EH (cell line): ENCODE measurements at places on chromosomes 16 and 17.

GRCh38 chr17:57481910-57482391 lies 225.6 kb downstream of the MSI2 start:
- peak; percentile 99 for DNase-seq

DNA sequence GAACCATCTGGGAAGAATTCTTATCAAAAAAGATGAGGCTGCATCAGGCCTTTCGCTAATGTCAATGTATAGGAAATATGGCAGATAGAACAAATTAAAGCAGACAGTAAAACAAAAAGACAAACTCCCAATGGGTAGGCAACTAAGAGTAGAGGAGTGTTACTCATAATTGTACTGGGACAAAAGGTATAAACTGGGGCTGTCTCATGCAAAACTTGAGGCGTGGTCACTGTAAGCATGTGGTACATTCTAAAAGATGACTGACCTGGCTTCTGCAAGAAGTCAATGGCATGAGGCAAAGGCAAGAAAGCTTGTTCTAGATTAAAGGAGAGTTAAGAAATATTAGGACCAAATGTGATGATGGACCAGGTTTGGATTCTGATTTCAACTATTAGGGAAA lies 26.7 kb downstream of the SMIM36 start:
- no peak for DNase-seq

DNA sequence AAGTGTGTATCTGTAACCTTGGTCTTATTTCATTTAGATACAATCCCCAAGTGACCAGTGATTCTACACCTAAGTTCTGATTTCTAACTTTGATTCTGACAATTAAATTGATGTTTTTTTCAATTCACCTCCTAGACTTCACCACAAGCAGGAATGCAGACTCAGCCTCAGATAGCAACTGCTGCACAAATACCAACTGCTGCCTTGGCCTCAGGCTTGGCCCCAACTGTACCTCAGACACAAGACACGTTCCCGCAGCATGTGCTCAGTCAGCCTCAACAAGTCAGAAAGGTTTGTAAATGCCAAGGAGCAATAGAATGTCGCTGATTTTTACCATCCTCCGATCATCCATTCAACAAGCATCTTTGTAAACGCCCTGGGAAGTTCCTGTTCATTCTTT lies 177.7 kb downstream of the MRTFB start:
- no peak for DNase-seq

GRCh38 chr17:45992904-45993303 lies 6.1 kb upstream of the STH start:
- DNase-seq = no peak

DNA sequence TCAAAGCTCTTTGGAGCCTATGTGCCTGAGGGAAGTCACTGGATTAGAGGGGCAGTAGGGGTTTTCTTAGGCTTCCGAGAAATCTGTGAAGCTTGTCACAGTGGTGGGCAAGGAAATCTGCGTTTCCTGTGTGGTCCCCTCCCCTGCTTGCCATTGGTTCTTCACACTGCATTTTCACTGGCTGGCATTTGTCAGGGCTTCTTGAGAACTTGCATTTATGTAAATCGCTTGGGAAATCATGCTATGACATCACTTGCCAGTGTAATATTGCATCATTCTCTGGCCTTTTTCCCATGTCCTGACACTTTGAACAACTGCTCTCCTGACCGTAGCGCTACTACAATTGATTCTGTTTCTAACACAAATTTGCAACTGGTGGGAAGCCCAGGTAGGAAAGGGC lies 1.8 kb downstream of the CACNG3 start:
- DNase-seq = no peak

- DNase-seq = peak; percentile 97
These were observed 143.3 kb downstream of the PARN start for GRCh38 chr16:14486520-14487303.

- peak; percentile 21 for DNase-seq
These were observed 93.8 kb upstream of the FAM20A start for GRCh38 chr17:68694791-68695485.

DNA sequence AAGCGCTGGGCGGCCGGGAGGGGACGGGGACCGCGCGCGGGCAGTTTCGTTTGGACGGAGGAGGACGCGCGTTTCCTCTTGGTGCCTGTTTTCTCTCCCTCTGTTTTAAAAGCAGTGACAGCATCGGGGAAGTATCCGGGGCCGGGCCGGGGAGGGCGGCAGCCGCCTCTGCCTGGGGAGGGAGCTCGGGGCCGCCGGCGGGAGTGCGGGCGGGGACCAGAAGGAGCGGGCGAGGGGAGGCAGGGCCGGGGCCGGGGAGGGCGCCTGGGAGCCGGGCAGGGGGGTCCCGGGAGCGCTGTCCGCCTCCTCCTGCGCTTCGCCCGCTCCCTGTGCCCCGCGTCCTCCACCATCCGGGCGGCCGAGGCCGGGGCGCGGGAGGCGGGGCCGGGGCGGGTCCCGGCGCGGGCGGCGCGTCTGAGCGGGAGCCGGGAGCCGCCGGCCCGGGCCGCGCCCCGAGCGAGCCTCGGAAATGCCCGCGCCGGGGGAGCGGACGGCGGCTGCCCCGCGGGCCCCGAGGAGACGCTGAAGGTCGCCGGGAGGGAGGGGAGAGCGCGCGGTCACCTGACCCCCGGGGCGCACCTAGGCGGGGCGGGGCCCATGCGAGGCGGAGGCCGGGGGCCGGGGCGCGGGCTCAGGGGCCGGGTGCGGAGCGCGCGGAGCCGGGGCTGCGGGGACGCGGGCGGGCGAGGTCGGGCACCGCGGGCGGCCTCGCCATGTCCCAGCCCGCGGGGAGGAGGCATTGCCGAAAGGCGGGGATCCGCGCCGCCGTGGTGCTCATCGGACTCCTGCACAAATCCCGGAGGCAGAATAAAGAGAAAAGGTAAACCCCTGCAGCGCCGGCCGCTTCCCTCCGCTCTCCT lies 57.3 kb downstream of the RAP1GAP2 start:
- DNase-seq = peak; percentile 79

- no peak for DNase-seq
These were observed 193.2 kb downstream of the RAB11FIP4 start for GRCh38 chr17:31584438-31585279.

GRCh38 chr16:9419161-9419560 lies 327.7 kb downstream of the HAPSTR1 start:
- DNase-seq = no peak

GRCh38 chr16:62383941-62384340 lies 347.7 kb upstream of the CDH8 start:
- no peak for DNase-seq

DNA sequence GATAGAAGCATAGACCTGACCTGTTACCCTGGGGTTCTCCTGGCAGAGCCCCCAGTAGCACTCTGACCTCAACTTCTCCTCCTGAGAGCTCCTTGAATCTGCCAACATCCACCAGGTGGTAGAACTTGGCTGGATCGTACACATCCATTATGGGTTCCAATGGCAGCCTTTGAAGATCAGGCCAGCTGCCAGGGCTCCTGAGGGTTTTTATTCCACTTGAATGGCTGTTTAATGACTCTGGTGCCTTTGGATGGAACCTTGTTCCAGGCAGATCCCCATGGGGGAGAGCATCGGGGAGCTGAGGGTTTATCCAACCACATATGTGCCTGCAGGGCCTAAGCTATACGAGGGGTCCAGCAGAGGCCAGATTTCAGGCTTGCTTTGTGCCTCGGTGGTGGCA lies 47.1 kb upstream of the CLEC19A start:
- DNase-seq = no peak

- no peak for DNase-seq
These were observed 4.1 kb downstream of the TMEM208 start for GRCh38 chr16:67230809-67231660.

- no peak for DNase-seq
These were observed 5.6 kb upstream of the TEX19 start for GRCh38 chr17:82353484-82353883.

- DNase-seq = peak; percentile 68
These were observed 23.2 kb downstream of the TMEM92 start for GRCh38 chr17:50297407-50297865.

DNA sequence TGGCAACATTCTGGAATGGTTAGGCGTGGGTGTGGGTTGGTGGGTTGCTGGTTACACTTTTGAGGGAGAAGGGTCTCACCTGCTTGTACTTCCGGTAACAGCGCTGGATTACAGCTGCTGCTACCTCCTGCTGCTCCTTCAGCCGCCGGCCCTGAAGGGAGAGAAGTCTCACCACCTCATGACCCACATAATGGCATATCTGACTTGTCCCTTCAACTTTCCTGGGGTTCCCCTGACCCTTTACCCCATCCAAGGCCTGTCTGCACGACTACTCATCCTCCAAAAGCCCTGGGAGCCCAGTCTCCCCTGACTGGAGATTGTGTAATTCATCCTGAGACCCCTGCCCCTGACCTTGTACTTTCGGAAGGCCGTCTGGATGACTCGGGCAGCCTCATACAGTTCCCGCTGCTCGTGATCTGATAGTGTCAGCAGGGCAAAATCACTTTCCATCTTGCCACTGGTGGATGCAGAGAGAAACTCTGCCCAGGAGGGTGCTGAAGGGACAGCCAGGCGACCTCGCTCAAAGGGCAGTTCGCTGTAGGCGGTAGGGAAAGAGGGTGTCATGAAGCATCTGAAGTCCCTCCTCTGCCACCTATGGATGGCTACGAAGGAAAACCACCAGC lies 2.0 kb upstream of the SPAG7 start:
- peak; percentile 53 for DNase-seq

GRCh38 chr16:67713647-67714273 lies 5.4 kb downstream of the GFOD2 start:
- no peak for DNase-seq

GRCh38 chr17:45719335-45720071 lies 64.6 kb upstream of the CRHR1 start:
- peak; percentile 88 for DNase-seq

DNA sequence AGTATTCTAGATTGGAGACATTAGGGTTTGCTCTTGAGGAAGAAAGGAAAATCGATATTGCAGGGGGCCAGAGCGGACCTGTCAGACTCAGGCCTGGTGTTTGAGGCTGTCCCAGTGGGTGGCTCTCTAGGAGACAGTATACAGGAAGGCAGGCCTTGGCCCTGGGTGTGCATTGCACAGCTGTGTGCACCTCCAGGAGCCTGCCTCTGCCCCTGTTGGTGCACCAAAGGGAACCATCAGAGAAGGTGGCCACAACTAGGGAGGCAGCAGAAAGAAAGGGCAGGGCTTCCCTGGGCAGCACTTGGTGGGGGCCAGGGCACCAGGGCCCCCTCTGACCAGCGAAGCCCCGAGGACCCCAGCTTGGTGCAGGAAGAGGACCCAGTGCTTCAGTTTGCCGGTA lies 188.0 kb downstream of the NTN1 start:
- DNase-seq = no peak

- DNase-seq = peak; percentile 85
These were observed 8.2 kb downstream of the ARL4D start for GRCh38 chr17:43406676-43407645.

GRCh38 chr17:58315750-58316149 lies 12.8 kb downstream of the TSPOAP1 start:
- DNase-seq = no peak

- peak; percentile 74 for DNase-seq
These were observed 10.6 kb downstream of the FBXO39 start for GRCh38 chr17:6786618-6787017.

GRCh38 chr17:31811101-31811500 lies 47.9 kb downstream of the COPRS start:
- peak; percentile 54 for DNase-seq

DNA sequence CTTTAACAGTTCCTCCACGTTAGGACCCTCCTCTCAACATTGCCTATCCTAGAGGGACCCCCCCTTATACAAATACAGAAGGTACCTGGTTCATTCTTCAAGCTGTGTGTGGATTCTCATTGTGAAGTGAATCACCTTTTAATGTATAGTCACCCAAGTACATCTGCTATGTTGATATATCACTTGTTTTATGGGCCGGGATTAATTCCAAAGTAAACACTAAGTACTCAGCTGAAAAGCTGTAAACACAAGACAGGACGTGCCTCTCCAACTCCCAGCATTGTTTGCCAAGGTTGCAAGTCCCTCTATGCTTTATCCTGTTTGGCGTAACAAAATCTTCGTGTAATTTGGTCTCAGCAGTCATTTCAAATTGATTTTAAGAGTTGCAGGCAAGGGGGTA lies 123.6 kb downstream of the RBFOX1 start:
- no peak for DNase-seq

GRCh38 chr16:58346831-58347371 lies 45.4 kb upstream of the GINS3 start:
- no peak for DNase-seq

DNA sequence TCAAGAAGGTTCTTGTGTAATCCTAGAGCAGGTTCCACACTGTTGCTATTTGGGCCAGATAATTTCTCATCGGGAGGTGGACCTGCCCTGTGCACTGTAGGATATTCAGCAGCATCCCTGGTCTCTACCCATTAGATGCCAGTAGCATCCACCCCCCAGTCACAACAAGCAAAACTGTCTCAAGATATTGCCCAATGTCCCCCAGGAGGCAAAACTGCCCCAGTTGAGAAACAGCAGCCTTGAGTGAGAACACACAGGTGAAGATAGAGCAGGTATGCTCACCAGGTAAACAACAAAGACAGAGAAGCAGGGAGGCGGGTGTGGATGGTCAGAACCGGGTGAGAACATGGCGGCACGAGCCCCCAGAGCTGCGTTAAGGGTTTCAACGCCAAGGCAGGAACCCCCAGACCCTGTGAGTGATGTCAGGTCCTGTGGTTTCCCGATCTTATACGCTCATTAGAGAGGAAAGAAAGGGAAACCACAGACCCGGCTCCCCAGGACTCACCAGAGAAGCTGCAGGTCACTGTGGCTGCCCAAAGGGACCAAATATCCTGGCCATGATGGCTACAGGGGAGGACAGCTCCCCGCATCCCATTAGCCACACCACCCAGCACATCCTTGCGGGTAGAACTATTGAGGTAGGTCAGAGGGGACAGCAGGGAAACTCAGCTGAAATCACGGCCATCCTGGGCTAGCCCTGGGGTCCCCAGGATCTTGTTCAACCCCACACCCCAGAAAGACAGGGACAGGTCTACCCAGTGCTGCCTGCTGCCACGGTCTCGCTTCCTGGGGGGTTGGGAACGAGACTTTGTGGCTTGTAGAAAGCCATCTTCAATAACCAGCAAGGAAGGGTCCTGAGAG lies 21.2 kb downstream of the CDC42EP4 start:
- no peak for DNase-seq

DNA sequence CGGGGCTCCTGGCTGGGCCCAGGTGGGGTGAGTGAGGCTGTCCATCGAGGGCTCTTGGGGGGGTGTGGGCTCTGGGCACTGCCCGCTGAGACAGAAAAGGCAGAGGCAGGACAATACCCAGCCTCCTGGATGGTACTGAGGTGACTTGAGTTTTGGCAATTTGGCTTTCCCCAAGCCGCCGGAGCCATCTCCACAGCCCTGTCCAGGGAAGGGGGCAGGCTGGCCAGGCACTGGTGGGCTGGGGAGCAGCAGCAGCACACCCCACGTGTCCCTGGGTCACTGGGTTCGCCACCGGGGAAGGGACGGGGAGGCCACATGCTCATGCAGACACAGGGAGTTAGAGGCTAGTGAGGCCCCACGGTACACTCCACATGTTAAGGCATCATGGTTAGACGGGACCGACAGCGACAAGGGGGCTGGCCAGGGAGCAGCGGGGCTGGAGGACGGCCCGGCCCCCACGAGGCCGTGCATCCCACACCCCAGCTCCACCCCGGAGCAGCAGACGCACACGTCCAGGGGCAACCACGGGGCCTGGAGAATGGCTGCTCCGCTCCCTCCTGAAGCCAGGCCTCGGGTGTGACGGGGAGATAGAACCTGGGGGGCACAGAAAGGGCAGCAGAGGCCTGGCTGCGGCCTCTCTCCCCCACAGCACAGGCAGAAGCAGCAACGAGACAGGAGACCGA lies 3.0 kb downstream of the ARHGDIA start:
- DNase-seq = no peak

GRCh38 chr17:79019632-79020584 lies 4.1 kb upstream of the C1QTNF1 start:
- DNase-seq = peak; percentile 77

- DNase-seq = no peak
These were observed 136.4 kb downstream of the NPIPB5 start for GRCh38 chr16:22646948-22647556.

GRCh38 chr16:29126616-29127015 lies 141.8 kb downstream of the LAT start:
- DNase-seq = no peak
